Osteocyte (in vitro differentiated cells): ENCODE measurements at places on chromosomes 12 and 14. TPM values are rescaled to one million over a fixed set of nuclear protein-coding genes. Genes with fewer than 3 reads are reported as not detected.

DNA sequence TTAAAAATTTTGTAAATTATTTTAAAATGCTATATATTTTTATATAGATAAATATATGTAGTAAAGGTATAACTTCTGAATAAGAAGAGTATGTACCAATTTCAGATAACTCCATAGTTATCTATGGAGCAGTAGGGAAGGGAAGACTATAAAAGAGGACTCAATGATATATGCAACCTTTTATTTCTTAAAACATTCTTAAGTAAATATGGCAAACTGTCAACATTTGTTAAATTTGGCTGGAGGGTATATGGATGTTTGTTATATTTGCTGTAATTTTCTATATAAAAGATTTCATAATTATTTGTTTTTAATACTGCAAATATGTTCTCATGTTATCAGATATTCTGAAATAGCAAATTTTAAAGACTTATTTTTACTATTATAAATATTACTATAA, 38.3 kb upstream of the TSPAN11 start:
- no peaks in the 10 kb centered on the region for H3K4me1 ChIP-seq
- H3K4me3 ChIP-seq, result no peak overlapping the region
- no peak overlapping the region for H3K27ac ChIP-seq
- no peak for DNase-seq
- peaks cover 44% of the 10 kb centered on the region for H3K27me3 ChIP-seq

TECPR2 gene
- 26.9 and 32.9 TPM in 2 replicates for total RNA-seq

- peak; percentile 64 for DNase-seq
- no peak overlapping the region for H3K27ac ChIP-seq
- no peaks in the 10 kb centered on the region for H3K36me3 ChIP-seq
- H3K27me3 ChIP-seq, result no peaks in the 10 kb centered on the region
- peaks cover 17% of the 10 kb centered on the region for H3K4me1 ChIP-seq
These were observed 52.5 kb upstream of the RIN3 start for GRCh38 chr14:92460916-92461579.

OVCH1 gene
- 0.46 and 0.52 TPM in 2 replicates for total RNA-seq

DNA sequence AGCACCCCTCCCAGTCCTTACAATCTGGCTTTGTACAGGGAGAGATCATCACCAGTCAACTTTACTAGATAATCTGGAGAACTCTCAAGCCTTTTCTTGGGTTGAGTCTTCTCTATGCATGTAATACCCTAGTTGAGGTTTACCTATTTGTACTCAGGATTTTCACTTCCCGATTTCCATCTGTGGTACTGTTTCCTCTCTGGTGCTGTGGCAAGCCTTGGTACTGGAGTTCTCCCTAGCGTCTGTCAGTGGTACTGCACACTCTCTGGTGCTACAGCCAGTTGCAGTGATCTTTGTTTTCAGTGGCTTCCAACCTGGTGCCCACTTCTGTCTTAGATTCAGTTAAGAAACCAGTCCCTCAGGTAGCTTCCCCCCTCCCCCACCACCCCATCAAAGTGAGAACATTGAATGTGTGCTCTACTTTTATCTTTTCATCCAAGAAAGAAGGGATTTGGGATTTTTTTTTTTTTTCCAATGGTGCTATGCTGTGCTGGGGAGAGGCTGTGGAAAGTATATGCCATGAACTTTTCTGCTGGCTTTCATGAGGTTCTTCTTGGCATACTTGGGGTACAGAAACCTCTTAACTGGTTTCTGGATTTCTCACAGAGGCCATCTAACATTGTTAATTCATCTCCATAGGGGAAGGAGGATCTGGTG, 69.4 kb upstream of the EVL start:
- no peak overlapping the region for H3K27ac ChIP-seq
- H3K4me1 ChIP-seq, result peaks cover 28% of the 10 kb centered on the region
- H3K4me3 ChIP-seq, result no peak overlapping the region
- DNase-seq, result no peak
- no peaks in the 10 kb centered on the region for H3K27me3 ChIP-seq

- H3K27ac ChIP-seq, result peak overlapping the region; percentile 98
- H3K27me3 ChIP-seq, result no peaks in the 10 kb centered on the region
- H3K4me1 ChIP-seq, result peaks cover 62% of the 10 kb centered on the region
- peak overlapping the region; percentile 94 for H3K4me3 ChIP-seq
- no peaks in the 10 kb centered on the region for H3K36me3 ChIP-seq
These were observed 1.2 kb downstream of the YBX3 start for GRCh38 chr12:10721651-10722501.

GRCh38 chr12:53184828-53185227, 4.1 kb upstream of the CSAD start:
- peaks cover 53% of the 10 kb centered on the region for H3K36me3 ChIP-seq
- no peaks in the 10 kb centered on the region for H3K27me3 ChIP-seq
- no peak for DNase-seq
- H3K27ac ChIP-seq, result no peak overlapping the region
- H3K4me1 ChIP-seq, result peaks cover 28% of the 10 kb centered on the region

RFX4 gene
- total RNA-seq, result not detected in 2 replicates

GRCh38 chr12:12010277-12011039, 60.3 kb upstream of the BCL2L14 start:
- H3K4me3 ChIP-seq, result no peak overlapping the region
- H3K27ac ChIP-seq, result no peak overlapping the region
- H3K27me3 ChIP-seq, result no peaks in the 10 kb centered on the region

DNA sequence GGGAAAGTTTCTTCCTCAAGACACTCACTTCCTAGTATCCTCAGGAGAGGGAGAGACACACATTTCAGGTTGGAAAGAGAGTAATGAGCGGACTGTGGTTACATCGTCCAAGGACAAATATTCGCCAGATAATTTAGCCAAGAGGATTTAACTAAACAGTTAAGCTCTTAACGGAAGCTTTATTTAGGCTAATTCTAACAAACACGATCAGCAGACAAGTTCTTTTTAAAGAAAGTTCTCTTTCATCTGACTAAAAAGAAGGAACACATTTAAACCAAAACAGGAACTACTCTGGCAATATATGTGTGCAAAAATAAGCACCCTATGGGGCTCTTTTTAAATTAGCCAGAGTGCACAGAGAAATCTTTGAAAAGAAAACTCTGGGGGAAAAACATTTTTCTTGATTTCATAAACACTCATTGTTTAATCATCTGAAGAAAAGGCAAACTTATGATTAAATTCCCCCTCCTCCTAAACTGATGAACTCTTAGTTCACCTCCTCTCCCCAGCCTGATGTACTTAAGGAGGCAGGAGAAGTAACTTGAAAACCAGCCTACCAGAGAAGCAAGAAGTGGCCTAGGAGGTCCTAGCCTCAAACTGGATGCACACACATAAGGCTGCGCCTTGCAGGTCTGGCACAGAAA, 13.3 kb upstream of the BTG1 start:
- H3K36me3 ChIP-seq, result no peaks in the 10 kb centered on the region
- no peak overlapping the region for H3K27ac ChIP-seq
- no peaks in the 10 kb centered on the region for H3K27me3 ChIP-seq
- no peak overlapping the region for H3K4me3 ChIP-seq

DNA sequence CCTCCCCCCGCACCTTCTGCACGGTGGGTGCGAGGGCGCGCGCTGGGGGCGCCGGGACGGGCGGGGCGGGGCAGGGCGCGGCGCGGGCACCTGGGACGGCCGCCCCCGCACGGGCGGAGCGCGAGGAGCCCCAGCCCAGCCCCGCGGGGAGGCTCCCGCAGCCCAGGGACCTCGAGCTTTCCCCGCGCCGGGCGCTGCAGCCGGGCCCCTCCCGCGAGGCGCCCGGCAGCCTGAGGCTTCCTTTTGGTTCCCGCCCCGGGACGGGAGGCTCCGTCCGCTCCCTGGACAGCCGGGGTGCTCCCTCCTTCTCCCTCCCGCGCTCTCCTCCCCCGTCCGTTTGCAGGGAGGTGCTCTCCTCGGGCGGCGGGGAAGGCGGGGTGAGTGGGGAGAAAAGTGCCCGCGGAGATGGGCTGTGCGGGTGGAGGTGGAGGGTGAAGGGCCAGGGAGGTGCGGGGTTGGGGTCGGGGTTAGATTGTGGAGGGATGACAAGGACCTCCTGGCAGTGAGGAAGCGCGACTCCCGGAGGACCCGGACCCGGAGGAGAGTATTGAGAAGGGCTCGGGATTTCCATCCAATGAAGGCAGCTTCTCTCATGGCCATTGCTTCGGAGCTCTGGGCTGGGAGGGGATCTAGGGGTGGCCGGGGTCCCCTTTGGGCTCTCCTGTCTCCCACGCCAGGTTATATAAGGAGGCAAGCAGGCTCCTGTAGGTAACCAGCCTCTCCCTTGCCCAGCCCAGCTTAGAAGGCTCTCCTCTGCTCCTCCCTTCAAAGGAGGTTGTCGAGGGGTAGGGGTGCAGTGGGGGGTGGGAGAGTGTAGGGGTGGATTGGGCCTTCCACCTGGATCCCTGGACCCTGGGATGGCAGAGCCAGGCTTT, 645 bp downstream of the JDP2 start:
- H3K27ac ChIP-seq, result peak overlapping the region; percentile 74
- H3K36me3 ChIP-seq, result peaks cover 12% of the 10 kb centered on the region
- H3K27me3 ChIP-seq, result no peaks in the 10 kb centered on the region

GRCh38 chr12:117525766-117526165, 164.3 kb upstream of the NOS1 start:
- H3K27ac ChIP-seq, result no peak overlapping the region
- DNase-seq, result no peak
- no peaks in the 10 kb centered on the region for H3K4me1 ChIP-seq
- H3K4me3 ChIP-seq, result no peak overlapping the region
- no peaks in the 10 kb centered on the region for H3K36me3 ChIP-seq

DNA sequence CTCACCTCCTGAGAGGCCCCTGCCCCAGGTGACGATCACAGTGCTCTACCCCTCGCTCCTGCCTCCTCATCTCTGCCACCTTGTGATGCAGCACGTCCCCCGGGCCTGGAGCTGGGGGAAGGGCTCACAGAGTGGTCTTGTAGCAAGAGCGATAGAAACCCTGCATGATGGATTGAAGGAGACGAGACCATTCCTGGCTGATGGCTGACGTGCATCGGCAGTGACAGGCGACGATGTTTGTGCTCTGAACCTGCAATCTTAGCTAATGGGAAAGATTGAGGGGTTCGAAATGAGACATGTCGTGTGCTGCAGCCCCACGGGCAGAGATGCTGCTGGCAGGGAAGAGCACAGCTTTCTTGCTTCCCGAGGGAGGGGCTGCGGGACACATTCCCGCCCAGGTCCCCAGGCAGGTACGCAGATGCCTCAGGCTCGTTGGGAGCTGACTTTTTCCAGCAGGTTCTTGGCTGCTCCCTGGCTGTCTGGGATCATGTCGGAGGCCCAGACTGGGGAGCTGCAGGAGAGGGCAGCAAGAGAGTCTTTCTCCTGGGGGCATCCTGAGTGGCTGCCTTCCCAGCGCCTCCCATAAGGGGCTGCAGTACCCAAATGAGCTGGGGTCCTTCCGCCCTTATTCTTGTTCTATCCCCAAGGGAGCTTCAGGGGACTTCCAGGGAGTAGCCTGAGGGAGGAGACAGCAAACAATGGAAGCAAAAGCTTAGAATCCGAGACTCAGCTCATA, 38.7 kb upstream of the GPATCH2L start:
- H3K4me1 ChIP-seq, result no peaks in the 10 kb centered on the region
- H3K27ac ChIP-seq, result no peak overlapping the region
- no peak overlapping the region for H3K4me3 ChIP-seq
- no peaks in the 10 kb centered on the region for H3K36me3 ChIP-seq

DNA sequence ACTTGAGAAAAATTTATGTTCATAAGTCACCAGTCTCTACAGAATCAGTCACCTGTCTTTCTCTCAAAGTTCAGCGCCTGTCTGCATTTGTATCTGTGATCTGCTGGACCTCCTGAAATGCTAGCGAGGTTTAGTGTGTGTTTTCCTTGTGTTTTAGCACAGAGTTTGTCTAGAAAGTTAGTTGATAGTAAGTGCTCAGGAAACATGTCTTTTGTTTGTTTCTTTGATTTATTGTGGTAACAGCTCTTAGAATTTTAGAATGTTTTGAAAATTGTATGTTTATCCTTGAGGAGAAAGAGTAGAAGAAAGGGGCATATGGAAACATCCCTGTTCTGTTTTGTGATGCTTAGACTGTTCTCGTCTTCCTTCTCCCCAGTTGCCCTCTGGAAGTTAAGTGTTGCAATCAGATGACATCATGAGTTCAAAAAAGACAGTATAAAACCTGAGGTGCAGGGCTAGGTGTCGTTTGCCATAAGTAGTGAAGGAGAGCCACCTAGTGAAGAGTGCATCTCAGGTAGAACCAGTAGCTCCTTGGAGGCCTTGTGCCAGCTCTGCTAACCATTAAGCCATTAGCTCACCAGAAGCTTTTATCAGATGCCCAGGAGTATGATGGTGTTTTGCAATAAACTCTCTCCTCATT, 44.8 kb downstream of the FBXW8 start:
- no peak for DNase-seq
- H3K27me3 ChIP-seq, result no peaks in the 10 kb centered on the region
- peaks cover 23% of the 10 kb centered on the region for H3K4me1 ChIP-seq
- H3K4me3 ChIP-seq, result no peak overlapping the region
- peaks cover 4% of the 10 kb centered on the region for H3K36me3 ChIP-seq

NCOR2 gene
- 362 and 381 TPM in 2 replicates for total RNA-seq

ITPR2 gene
- 20.5 and 22.1 TPM in 2 replicates for total RNA-seq

- peaks cover 3% of the 10 kb centered on the region for H3K27me3 ChIP-seq
- no peak overlapping the region for H3K27ac ChIP-seq
- H3K36me3 ChIP-seq, result no peaks in the 10 kb centered on the region
- no peak for DNase-seq
- peaks cover 2% of the 10 kb centered on the region for H3K4me1 ChIP-seq
These were observed 28.9 kb downstream of the VDR start for GRCh38 chr12:47875746-47876439.

- H3K27ac ChIP-seq, result peak overlapping the region; percentile 28
- no peak for DNase-seq
- H3K4me3 ChIP-seq, result no peak overlapping the region
- H3K4me1 ChIP-seq, result peaks cover 26% of the 10 kb centered on the region
- H3K36me3 ChIP-seq, result no peaks in the 10 kb centered on the region
These were observed 128.8 kb downstream of the CHST11 start for GRCh38 chr12:104585448-104586055.

DNA sequence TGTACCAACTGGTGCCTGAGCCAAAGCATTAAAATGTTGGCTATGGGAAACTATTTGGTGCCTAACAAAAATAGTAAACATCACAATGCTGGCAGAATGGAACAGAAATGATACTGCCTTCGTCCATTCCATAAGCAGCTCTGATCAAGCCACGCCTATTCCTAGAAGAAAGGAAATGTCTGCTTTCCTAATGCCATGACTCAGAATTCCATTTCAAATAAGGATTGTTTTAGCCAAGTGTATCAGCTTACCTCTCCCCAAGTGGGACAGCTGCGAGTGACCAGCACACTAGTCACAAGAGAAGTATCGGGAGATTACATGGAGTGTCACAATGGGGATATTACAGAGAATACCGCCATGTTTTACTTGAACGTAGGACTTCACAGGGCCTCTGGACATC, 38.7 kb downstream of the GLT8D2 start:
- H3K27ac ChIP-seq, result peak overlapping the region; percentile 40
- no peaks in the 10 kb centered on the region for H3K27me3 ChIP-seq
- H3K36me3 ChIP-seq, result peaks cover 18% of the 10 kb centered on the region
- no peak overlapping the region for H3K4me3 ChIP-seq
- H3K4me1 ChIP-seq, result peaks cover 29% of the 10 kb centered on the region
